ENCODE measurements at places on chromosomes 3 and 15.

GRCh38 chr3:11080492-11080891 lies 73.8 kb upstream of the HRH1 start:
- no peaks in the 10 kb centered on the region for H3K4me1 ChIP-seq
- H3K4me3 ChIP-seq = no peak overlapping the region
- H3K27ac ChIP-seq = no peak overlapping the region
- H3K27me3 ChIP-seq = no peaks in the 10 kb centered on the region

DNA sequence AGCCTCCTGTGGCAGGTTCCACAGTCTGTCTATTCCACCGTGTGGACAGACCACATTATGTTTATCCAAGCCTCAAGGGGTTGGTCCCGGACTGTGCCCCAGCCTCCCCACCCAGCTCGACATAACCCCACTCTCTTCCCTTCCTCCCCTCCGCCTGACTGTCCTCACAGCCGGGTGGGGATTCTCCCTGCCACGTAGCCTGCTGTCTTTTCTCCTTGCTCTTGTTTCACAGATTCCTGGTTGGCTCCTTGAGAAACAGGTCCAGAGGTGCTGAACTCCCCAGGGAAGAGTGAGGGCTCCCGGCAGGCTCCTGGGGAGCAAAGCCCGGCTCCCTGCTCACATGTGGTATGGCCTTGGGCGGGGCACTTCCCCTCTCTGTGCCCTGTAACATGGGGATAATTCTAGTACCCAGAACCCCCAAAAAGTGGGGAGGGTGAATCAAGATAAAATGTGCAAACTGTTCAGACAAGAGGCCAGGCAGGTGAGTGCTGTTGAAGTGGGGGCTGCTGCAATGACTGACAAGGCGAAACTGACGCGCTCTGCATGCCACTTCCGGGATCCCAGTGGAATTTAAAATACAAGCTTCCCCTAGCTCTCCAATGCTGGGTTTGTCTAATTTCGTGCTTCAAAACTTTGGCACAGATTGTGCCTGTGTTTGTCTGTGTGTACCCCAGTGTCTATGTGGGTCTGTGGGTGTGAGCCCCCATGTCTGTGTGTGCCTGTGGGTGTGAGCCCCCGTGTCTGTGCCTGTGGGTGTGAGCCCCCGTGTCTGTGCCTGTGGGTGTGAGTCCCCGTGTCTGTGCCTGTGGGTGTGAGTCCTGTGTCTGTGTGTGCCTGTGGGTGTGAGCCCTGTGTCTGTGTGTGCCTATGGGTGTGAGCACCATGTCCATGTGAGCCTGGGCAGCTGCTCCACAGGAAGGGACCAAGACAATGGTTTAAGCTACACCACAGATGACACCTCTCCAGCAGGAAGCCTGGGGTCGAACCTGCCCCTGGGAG lies 160.6 kb upstream of the IQSEC1 start:
- no peak for DNase-seq
- H3K4me1 ChIP-seq = peaks cover 14% of the 10 kb centered on the region
- H3K27me3 ChIP-seq = no peaks in the 10 kb centered on the region
- H3K27ac ChIP-seq = no peak overlapping the region
- no peak overlapping the region for H3K4me3 ChIP-seq

- H3K4me3 ChIP-seq = no peak overlapping the region
- no peak overlapping the region for H3K27ac ChIP-seq
- no peaks in the 10 kb centered on the region for H3K36me3 ChIP-seq
- DNase-seq = no peak
- H3K4me1 ChIP-seq = no peaks in the 10 kb centered on the region
Measured at GRCh38 chr15:84057714-84058331, 177.8 kb upstream of the GOLGA6L4 start.

DNA sequence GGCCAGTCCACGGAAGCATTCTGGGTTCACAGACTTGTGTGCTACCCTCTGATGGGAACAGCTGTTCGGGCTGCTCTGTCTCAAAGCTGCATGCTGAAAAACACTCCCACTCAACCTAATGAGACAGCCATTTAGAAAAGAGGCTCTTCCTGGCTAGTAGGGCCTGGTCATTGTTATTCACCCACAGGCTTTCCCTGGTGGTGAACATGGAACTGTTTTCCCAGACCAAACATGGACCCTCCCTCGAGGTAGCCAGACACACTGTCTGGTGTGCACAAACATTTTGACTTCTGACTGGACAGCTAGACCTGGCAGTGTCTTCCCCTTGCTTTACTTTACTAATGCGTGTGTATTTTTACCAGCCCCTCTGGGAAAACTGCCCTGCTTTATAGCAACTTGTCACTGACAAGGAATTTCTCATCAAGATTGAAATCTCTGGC lies 39.0 kb downstream of the MECOM start:
- no peak overlapping the region for H3K27ac ChIP-seq
- no peak for DNase-seq
- H3K27me3 ChIP-seq = no peaks in the 10 kb centered on the region

DNA sequence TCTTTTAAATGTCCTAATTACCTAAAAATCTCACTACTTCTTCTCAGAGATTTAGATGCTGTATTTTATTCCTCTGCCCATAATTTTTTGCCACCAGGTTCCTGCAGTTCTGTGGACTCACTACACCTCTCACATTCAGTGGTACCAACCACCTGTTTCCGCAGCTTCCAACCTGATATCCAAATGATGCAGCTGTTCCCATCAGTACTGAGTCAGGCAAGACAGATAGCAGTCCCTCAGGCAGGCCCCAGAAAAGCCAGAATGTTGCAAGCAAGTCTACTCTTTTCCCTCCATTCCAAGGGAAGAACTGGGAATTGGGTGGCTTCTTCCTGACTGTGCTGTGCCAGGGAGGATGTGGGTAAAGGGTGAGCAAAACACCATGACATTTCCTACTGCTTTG lies 39.0 kb downstream of the MNS1 start:
- no peak for DNase-seq
- H3K4me3 ChIP-seq = no peak overlapping the region
- H3K27me3 ChIP-seq = no peaks in the 10 kb centered on the region
- H3K36me3 ChIP-seq = no peaks in the 10 kb centered on the region
- no peaks in the 10 kb centered on the region for H3K4me1 ChIP-seq

- no peak overlapping the region for H3K27ac ChIP-seq
- no peak for DNase-seq
Measured at GRCh38 chr3:165852191-165852590, 15.0 kb upstream of the BCHE start.

DNA sequence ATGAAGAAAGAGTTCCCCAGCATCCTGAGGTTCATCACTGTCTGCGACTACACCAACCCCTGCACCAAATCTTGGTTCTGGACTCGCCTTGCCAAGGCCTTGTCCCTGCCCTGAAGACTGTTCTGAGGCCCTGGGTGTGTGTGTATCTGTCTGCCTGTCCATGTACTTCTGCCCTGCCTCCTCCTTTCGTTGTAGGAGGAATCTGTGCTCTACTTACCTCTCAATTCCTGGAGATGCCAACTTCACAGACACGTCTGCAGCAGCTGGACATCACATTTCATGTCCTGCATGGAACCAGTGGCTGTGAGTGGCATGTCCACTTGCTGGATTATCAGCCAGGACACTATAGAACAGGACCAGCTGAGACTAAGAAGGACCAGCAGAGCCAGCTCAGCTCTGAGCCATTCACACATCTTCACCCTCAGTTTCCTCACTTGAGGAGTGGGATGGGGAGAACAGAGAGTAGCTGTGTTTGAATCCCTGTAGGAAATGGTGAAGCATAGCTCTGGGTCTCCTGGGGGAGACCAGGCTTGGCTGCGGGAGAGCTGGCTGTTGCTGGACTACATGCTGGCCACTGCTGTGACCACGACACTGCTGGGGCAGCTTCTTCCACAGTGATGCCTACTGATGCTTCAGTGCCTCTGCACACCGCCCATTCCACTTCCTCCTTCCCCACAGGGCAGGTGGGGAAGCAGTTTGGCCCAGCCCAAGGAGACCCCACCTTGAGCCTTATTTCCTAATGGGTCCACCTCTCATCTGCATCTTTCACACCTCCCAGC lies 2.9 kb downstream of the MYD88 start:
- H3K36me3 ChIP-seq = no peaks in the 10 kb centered on the region
- H3K27me3 ChIP-seq = no peaks in the 10 kb centered on the region
- DNase-seq = no peak
- no peak overlapping the region for H3K27ac ChIP-seq
- H3K4me3 ChIP-seq = no peak overlapping the region

GRCh38 chr3:109920749-109921148 lies 583.4 kb upstream of the DPPA4 start:
- H3K27ac ChIP-seq = no peak overlapping the region
- H3K36me3 ChIP-seq = no peaks in the 10 kb centered on the region
- H3K4me1 ChIP-seq = no peaks in the 10 kb centered on the region
- H3K27me3 ChIP-seq = no peaks in the 10 kb centered on the region
- no peak overlapping the region for H3K4me3 ChIP-seq

DNA sequence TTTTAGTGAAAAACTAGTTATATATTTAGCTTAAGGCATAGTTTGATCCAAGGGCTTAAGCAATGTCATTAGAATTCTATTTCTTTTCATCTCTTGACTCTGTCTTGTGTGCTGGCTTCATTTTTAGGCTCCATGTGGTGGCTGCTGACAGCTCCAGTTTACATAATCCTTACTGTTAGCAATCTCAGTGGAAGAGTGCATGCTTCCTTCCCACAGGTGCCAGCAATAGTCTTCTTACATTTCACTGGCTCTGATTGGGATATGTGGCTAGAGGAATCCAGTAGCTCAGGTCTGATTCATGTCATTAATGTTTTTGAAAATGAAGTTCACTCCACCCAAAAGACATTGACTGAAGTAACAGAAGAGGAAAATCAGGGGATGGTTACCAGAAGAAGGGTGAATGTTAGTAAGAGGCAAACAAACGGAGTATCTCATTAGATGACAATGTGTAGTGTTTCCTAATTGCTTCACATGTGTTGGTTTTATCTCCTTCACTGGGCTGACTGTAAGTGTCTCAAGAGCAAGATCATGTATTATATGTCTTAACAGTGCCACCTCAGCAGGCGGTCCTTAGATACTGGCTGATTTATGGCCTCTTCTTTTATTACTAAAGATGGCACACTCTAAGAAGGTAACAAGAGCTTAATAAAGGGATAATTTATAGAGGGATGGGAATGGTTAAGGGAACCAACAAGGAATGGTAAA lies 25.6 kb upstream of the TCF12 start:
- H3K27me3 ChIP-seq = no peaks in the 10 kb centered on the region
- DNase-seq = no peak
- no peaks in the 10 kb centered on the region for H3K4me1 ChIP-seq
- H3K36me3 ChIP-seq = no peaks in the 10 kb centered on the region
- H3K27ac ChIP-seq = no peak overlapping the region
- no peak overlapping the region for H3K4me3 ChIP-seq

DNA sequence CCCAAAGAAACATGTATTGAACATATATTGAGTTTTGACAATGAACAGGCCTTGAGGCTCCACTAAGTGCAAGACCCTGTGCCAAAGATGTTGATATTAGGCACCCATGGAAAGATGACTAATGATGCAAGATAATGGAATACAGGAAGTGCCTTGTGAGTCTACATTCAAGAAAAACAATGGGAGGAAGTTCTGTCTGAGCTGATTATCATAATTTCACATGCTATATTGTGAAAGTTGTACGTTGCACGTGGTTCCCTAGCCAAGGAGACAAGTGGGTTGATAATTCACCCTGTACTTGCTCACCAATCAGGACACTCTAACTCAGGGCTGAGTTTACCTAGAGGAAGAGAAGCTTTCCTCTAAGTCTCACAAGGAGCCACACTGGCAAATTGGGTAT lies 186.9 kb upstream of the STAC start:
- H3K27ac ChIP-seq = no peak overlapping the region
- H3K27me3 ChIP-seq = no peaks in the 10 kb centered on the region
- no peak for DNase-seq
- no peaks in the 10 kb centered on the region for H3K4me1 ChIP-seq
- no peaks in the 10 kb centered on the region for H3K36me3 ChIP-seq

GRCh38 chr3:147755310-147755709 lies 346.1 kb downstream of the ZIC1 start:
- no peak for DNase-seq
- H3K36me3 ChIP-seq = no peaks in the 10 kb centered on the region
- H3K4me3 ChIP-seq = no peak overlapping the region
